Fibroblast of pulmonary artery (primary cell): ENCODE measurements at places on chromosomes 11 and 22.

- no peak for DNase-seq
Observed at GRCh38 chr11:120228794-120229384, 11.1 kb upstream of the POU2F3 start.

- no peak for DNase-seq
Observed at GRCh38 chr11:2818021-2818420, 67.6 kb downstream of the CDKN1C start.

- no peak for DNase-seq
Observed at GRCh38 chr11:116473790-116474346, 298.9 kb downstream of the BUD13 start.

- DNase-seq = no peak
Observed at GRCh38 chr11:115996125-115996807, 492.1 kb upstream of the CADM1 start.

GRCh38 chr22:21816787-21817496 is 50.5 kb downstream of the MAPK1 start:
- peak; percentile 97 for DNase-seq

- no peak for DNase-seq
Observed at GRCh38 chr11:126619516-126619915, 264.0 kb downstream of the ST3GAL4 start.

- no peak for DNase-seq
Observed at GRCh38 chr11:7596975-7597391, 76.3 kb downstream of the CYB5R2 start.

DNA sequence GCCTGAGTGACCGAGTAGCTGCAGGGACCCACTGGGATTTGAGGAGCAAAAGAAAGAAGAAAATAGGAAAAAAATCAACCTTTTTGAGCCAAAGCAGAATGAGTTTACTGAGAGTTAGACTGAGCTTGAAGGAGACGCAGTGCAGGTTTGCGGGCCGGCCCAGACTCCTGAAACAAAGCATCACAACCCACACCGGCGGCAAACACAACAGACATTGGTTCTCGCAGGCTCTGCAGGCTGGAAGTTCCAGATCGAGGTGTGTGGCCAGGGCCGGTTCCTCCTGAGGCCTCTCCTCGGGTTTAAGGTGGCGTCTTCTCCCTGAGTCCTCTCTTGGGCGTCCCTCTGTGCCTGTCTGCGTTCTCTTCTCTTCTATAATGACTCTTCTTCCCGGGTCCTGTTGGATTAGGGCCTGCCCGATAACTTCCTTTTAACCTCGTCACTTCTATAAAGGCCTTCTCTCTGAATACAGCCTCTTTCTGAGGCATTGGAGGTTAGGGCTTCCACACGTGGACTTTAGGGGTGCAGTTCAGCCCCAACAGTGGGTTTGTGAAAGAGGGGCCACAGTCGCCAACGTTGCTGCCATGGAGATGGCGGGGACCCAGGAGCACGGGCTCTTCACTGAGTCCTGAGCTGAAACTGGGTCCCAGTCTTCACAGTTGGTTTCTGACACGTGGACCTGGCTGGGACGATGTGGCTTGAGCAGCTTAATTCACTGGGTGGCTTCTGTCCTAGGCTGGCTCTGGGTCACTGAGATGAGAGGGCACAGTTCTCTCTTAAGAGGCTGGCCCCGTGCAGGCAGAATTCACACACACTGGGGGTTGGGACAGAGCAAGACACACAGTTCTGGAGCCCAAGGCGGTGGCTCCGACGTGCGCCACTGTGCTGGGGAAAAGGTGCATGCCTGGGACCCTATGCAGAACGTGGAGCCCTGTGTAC is 1047.7 kb downstream of the BRD1 start:
- no peak for DNase-seq

GRCh38 chr11:44116234-44116830 is 20.9 kb downstream of the EXT2 start:
- no peak for DNase-seq

GRCh38 chr11:7050191-7050590 is 29.9 kb downstream of the NLRP14 start:
- DNase-seq = no peak

GRCh38 chr11:128481135-128481534 is 106.2 kb downstream of the ETS1 start:
- peak; percentile 93 for DNase-seq

DNA sequence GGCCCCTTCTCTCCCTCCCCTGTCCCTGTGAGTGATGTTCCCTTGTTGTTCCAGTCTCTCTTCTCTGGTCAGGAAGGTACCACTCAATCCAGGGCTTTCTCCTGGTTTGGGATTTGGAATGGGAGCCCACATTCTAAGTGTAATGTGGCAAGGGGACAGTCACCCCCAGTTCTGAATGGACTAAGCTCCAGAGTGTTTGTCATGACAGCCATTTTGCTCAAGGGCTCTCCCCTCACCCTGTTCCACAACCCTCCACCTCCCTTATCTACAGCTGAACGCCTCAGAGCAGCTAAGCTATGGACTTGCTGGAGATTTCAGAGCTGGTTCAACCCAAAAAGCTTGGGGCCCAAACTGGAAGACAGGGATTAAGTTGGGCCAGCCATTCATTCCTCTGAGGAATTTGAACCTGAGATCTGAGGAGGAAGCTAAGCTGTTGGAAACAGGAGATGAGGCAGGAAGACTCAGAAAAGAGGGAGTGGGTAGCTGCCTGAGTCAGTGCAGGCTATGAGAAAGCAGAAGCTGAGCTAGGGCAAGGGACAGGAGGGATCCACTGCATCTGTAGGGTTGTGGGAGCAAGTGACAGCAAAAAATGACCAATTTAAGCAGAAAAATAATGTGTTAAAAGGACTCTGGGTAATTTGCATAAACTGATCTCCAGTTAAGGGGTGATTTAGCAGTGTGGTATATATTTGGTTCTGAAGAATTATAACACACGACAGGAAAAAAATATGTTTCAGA is 22.9 kb upstream of the FCHSD2 start:
- no peak for DNase-seq
